ENCODE measurements at places on chromosomes 1 and 21.

DNA sequence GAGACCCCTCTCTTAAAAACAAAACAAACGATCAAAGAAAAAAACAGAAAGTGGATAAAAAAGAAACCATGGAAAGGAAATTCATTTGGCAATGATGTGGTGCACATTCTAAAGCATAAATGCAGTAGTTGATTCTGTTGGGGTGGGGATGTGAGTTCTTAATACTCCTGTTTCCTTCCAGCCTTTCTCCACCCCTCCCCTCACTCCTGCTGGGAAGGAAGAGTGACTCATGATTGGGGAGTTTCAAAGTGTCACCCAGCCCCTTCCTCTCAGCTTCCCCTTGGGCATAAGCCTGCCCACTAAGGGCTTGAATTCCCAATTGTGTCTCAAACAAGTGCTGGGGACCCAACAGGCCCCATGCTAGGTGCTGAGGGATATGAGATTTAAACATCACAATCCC, 6.7 kb upstream of the PINK1 start:
- DNase-seq, result no peak

DNA sequence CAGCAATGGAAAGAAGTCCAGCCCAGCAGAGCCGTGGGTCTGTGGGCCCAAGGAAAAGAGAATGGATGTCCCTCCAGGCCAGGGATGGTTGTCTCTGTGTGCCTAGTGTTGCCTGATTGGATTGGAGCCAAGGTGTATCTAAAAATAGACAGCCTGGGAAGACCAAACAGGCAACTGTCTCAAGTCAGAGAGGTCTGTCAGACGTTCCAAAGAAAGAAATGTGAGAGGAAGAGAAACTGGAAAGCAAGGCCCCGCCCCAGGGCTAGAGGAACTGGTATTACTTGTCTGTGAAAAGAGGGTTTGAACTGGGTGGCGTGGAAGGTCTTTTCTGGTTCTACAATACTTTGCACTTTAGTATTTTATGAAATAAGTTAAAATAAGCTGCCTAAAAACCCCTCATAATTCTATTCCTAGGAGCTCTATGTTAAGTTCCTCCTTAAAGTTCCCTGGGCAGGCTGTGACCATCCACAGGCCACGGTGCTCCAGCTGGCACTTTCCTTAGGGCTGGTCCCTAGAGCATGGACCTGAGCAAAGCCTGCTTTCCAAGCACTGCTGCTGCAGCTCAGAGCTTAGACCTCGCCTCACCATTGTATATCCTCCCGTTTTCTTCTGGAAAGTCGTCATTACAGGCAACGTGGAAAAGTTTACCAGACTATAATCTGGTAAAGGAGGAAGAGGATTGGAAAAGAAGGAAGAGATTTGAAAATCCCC, 151.6 kb downstream of the DISC1 start:
- DNase-seq, result no peak

- no peak for DNase-seq
These were observed 60.6 kb upstream of the CD34 start for GRCh38 chr1:207971331-207972219.

GRCh38 chr1:109151146-109151990, 37.5 kb downstream of the ELAPOR1 start:
- no peak for DNase-seq

GRCh38 chr1:205925736-205926135, 17.5 kb downstream of the SLC26A9 start:
- no peak for DNase-seq

All from CD4-positive, alpha-beta T cell treated with Interleukin-4 for 4 hours (primary cell).